ENCODE measurements at places on chromosomes 1 and 21. TPM values are rescaled to one million over a fixed set of nuclear protein-coding genes. Genes with fewer than 3 reads are reported as not detected.

DNA sequence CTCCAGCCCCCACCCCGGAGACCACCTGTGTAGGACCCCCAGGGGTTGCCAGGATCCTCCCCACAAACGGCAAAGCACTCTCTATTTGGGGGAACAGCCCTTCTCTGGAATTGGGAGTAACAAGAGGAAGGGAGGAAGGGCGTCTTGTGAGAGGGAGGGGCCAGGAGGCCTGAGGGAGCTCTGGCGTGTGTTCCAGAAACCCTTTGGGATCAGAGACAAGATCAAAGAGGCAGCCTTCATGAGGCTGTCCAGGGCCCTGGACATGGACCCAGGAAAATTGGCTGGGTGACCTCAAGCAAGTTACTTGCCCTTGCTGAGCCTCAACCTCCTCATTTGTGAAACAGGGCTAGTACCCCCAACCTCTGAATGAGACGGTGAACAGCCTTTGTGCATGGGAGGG lies 18.1 kb upstream of the ECE1 start:
- DNase-seq = no peak

DNA sequence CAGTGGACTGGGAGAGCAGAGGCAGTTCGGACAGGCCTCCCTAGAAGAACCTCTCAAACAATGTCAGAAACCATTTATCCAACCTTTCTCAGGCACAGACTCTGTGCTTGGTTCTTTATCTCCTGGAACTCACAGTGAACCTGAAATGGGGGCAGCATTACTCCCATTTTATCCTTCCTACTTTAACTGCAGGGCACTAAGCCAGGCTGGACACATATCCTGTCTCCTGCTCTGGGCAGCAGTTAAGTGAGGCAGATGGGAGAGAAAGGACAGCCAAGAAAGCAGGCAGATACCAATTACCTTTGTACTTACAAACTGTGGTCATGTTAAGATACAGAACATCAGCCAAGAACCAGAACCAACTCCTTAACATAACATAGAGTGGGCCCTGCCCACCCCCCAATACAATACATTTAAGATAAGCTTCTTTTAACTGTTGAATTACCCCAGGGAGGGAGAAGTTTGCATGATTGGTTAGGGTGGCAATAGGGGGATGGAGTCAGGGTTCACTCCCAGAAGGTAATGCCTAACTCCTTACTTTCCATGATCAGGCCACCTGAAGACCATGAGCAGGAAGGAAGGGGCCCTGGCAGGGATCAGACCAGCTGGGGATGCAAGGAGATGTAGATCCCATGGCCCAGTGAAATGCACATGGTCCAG lies 10.9 kb downstream of the KDF1 start:
- no peak for DNase-seq

DNA sequence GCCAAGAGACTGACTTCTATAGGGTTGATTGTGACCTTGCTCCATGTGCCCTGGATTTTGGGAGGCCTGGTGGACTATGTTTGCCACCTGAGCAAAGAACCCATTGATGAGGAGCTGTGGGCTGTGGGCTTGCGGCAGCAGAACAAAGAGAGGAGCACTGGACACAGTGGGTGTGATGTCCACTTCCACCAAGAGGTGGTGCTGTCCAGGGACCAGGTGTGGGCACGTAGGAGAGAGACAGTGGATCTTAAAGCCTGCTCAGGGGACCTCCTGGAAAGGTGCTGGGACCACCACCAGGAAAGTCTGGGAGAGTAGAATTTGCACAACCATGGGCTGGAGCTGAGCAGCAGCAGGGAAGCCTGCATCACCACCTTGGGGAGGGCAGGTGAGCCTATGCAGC lies 106.7 kb upstream of the ETS2 start:
- DNase-seq = no peak

GRCh38 chr1:210989905-210990304 lies 144.0 kb downstream of the KCNH1 start:
- DNase-seq = no peak

The HSF2BP gene
- polyA plus RNA-seq = 1.1 TPM

The IFI44L gene
- polyA plus RNA-seq = 5.6 TPM

DNA sequence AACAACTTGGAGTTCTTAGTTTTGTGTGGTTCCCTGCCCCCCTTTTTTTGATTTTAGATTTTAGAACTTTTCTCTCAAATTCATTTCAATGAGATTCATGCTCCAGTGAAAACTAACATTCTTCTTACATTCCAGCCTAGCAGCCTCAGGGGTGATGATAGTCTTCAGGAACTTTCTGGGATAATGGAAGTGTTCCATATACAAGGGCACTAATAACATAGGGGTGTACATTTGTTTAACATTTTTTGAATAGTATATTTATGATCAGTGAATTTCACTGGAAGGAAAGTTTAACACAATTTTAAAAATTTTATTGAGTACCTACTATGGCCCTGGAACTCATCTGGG lies 61.4 kb upstream of the ZNF648 start:
- DNase-seq = no peak

- no peak for DNase-seq
Measured at GRCh38 chr1:54936791-54937190, 43.6 kb upstream of the TMEM61 start.

The ZNF593OS gene
- polyA plus RNA-seq = 1.2 TPM

The HAO2 gene
- 0.64 TPM for polyA plus RNA-seq

All from right lung (tissue), 10 donors.